Suppressor macrophage treated with lipopolysaccharide for 4 hours (primary cell): ENCODE measurements at places on chromosomes 1 and 21.

DNA sequence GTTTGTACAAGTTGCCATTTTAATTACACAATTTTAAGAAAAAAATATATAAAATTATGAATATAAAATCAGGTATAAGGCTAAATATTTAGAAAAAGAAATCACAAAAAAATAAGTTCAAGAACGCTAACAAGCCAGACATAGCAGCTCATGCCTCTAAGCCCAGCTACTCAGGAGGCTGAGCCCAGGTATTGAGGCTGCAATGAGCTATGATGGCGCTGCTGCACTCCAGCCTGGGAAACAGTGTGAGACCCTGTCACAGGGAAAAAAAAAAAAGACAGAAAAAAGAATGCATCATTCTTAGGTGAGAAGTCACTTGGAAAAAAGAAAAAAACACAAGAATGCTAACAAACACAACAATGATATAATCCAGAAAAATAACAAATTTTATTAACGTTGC is 112.3 kb upstream of the PRDX6 start:
- DNase-seq: no peak

DNA sequence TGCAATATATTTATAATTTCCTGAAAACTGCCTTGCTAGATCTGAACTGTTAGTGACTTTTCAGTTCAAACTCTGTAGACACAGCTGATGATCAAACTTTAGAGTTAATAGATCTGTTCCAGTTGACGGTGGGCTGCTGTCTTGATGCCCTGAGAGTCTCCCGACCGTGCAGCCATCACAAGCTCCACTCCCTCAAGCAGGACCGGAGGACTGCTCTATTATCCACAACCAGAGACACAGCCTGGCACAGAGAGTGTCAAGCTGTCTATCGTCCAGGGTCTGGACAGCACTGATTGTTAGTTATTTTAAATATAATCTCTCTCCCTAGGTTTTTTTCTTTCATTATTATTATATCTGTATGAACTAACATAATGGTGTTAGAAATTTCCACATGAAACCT is 8.0 kb downstream of the CHODL start:
- no peak for DNase-seq

DNA sequence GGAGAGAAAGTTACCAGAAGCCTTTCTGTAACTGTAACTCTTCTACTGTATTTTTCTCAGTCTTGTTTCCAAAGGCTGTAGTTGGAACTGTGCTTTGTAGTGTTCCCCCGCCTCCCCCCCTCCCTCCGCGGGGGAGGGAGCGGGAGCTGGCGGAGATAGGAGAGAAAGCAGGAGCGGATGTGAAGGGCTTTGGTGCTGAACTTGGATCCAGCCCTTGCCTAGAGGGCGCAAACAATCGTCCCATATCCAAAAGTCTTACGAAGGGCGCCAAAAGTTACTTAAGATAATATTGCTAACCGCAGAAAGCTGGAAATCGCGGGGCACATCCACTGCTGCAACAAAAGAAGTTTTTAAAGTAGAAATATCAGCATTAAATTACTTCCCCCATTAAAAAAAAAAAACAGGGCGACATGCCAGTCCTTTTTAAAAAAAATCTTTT is 2.4 kb upstream of the NFIA start:
- peak; percentile 46 for DNase-seq

DNA sequence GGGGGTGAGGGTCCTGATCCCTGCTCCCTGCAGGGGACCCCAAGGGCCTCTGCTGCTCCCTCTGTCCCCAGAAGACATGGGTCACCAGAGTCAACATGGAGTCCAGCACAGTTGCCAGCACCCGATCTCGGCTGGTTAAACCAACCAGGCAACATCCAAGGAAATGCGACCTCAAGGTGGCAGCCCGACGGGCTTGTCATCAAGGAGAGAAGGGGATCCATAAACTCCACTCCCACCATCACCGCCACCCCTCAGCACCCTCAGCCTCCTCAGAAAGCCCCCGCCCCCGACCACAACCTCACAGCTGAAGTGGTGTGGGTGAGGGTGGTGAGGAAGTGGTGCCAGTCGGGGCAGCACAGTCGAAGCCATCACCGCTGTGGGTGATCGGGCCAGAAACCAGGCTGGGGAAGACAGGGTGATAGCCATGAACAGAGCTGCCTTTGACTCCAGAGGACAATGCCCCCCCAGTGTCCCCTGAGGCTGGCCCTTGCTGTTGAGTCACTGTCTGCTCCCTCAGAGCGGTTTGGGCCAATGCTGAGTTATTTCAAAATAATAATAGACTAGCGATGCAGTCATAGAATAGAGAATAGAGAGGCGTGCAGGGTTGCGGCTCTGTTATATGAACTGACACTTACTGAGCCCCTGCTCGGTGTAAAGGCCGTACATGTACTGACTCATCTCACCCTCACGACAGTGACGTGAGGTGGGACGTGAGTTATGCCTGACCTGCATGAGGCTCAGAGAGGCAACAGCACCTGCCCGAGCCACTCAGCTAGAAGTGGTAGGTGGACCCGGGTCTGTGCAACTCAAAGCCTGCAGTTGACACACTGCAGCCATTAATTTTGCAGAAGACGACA is 88.7 kb upstream of the IFFO2 start:
- DNase-seq: no peak

DNA sequence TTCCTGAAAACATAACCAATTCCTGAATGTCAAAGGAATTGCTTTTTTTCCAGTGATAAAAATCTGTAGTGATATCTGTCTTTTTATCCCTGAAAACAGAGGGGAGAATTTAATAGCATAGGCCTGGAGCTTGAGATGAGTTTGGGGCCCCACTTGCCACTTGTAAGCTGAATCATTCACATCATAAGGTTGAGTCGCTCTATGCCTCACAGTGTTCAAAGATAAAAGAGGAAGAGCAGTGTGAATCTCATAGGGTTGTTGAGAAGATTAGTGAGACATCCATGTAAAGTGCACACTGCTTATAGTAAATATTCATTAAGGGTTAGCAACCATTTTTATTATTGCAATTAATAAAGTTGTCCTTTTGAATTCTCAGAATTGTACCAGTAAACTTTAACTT is 271.3 kb downstream of the DNM3 start:
- DNase-seq: peak; percentile 44

GRCh38 chr1:18198260-18198659 is 90.7 kb downstream of the IGSF21 start:
- no peak for DNase-seq

DNA sequence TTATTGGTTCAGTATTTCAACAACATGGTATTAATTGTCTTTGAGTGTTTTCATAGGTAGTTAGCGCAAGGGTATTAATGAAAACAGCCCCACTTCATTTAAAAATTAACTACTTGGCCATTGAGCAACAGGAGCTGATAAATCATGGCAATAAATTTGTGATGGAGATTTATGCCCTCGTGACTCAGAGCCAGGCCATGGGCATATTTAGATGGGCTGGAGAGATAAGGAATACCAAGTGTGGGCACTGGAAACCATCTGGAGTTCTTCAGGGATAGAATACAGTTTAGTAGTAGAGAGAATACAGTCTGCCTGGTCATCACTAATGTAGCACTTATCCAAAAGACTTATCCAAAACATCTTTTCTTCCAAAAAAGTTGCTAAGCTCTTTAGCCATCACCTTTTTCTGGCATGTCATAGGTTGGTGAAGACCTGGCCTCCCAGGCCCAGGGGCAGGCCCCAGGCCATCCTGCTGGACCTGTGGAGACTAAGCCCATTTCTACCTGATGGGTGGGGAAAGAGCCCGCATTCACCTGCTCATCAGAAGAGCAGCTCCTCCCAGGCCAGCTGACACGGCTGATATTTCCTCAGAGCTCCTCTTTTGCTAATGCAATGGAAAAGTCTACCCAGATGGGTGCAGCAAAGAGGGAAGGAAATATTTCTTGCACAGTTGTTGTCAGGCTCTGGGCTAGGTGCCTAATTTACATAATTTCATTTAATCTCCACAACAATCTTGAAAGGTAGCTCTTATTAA is 238.0 kb downstream of the TM2D1 start:
- no peak for DNase-seq

- no peak for DNase-seq
These were observed 1.9 kb downstream of the SLC25A44 start for GRCh38 chr1:156195853-156196252.

- no peak for DNase-seq
These were observed 279.6 kb downstream of the NFIA start for GRCh38 chr1:61361931-61362330.

- DNase-seq: no peak
These were observed 15.1 kb downstream of the S100A7A start for GRCh38 chr1:153431427-153431826.

GRCh38 chr1:58248791-58249190 is 297.7 kb downstream of the OMA1 start:
- peak; percentile 40 for DNase-seq

GRCh38 chr1:84959294-84959693 is 37.6 kb downstream of the MCOLN2 start:
- peak; percentile 25 for DNase-seq
